ENCODE measurements at places on chromosomes 1 and 21.

DNA sequence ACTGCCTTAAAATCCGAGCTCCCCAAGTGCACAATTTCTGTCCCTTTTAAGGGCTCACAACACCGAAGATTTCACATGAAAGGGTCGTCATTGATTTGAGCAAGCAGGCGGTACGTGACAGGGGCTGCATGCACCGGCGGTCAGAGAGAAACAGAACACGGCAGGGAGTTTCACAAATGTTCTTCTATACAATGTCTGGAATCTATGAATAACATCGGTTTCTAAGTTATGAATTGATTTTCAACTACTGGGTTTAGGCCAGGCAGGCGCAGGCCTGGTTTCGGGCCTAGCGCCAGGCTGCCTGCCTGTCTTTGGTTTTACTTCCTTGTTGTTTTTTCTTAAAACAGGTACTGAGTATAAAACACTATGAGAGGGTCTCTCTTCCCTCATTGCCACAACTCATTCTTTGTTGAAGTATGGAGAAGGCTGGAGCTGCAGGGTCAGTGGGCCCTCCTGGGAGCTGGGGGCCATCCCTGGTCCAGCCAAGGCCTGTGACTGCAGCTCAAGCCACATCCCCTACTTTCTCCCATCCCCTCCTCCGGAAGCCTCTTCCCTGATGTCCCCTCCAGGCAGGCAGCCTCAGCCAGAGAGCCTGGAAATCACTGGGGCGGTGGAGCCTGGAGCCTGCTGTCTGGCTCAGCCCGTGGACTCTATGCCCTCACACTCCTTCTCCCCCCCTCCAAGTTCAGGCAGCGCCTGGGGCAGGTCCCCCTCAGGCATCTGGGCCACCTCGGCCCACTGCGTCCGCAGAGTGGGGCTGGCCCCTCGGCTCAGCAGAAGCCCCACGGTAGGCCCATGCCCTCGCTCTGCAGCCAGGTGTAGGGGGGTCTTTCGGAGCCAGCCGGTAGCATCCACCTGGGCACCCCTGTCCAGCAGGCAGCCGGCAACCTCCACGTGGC is 2.4 kb downstream of the ANKRD65 start:
- no peak for DNase-seq
- H3K4me1 ChIP-seq = peaks cover 34% of the 10 kb centered on the region
- H3K27me3 ChIP-seq = no peaks in the 10 kb centered on the region
- H3K27ac ChIP-seq = no peak overlapping the region

GRCh38 chr1:186327331-186327730 is 47.7 kb downstream of the TPR start:
- no peak overlapping the region for H3K27ac ChIP-seq
- no peak overlapping the region for H3K4me3 ChIP-seq
- peaks cover 20% of the 10 kb centered on the region for H3K36me3 ChIP-seq
- no peak for DNase-seq
- H3K4me1 ChIP-seq = no peaks in the 10 kb centered on the region

DNA sequence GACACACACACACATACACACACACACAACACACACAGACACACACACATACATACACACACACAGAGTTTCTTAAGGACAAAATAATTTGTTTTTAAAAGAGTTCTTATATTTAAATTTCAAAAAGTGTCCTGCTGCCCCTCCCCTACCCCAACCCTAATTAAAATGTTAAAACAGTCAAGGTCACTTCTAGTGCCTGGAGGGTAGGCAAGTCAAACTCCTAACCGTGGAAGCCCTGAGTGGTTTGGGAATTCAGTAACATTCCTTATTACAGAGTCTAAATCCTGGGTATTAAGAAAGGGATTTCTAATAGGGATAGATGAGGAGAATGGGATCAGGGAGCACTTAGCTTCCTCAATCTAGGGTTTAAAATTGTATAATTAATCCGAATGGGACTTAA is 403.6 kb upstream of the NFIA start:
- no peaks in the 10 kb centered on the region for H3K4me1 ChIP-seq
- H3K27me3 ChIP-seq = no peaks in the 10 kb centered on the region
- no peak for DNase-seq
- no peak overlapping the region for H3K4me3 ChIP-seq
- no peaks in the 10 kb centered on the region for H3K36me3 ChIP-seq

DNA sequence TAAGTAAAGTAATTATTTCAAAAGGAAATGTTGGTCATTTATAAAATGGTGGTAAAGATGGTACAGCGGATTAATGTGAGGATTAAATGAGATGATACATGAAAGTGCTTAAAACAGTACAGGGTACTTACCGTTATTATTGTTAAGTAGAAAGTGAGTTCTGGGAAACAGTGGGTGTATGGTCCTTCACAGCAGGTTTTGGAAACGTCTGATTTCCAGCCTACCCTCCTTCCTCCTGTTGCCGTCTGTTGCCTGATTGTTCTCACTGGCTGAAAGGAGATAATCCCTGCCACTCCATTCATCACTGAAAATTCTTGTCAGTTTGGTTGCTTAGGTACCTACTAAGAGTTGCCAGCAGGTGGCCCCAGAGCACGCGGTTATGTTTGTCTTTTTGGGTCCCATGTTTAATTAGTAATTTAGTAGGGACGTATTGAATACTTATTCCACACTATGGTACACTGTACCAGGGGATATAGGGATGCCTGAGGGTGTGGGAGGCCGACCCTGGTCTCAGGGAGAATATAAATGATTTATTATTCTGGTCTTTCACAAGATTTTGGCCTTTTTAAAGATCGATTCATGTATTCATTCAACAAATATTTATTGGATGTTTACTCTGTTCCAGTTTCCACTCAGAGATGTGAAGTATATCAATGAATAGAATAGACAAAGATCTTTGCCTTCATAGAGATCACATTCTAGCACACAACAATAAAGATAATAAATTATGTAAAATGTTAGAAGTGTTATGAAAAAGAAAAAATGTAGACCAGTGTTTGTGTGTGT is 30.8 kb upstream of the RPTN start:
- H3K27ac ChIP-seq = no peak overlapping the region
- peak; percentile 84 for DNase-seq
- no peak overlapping the region for H3K4me3 ChIP-seq
- H3K27me3 ChIP-seq = no peaks in the 10 kb centered on the region
- H3K36me3 ChIP-seq = no peaks in the 10 kb centered on the region
- no peaks in the 10 kb centered on the region for H3K4me1 ChIP-seq

- peaks cover 19% of the 10 kb centered on the region for H3K4me1 ChIP-seq
- H3K36me3 ChIP-seq = no peaks in the 10 kb centered on the region
- H3K27ac ChIP-seq = no peak overlapping the region
- no peaks in the 10 kb centered on the region for H3K27me3 ChIP-seq
- no peak for DNase-seq
- no peak overlapping the region for H3K4me3 ChIP-seq
Observed at GRCh38 chr21:46151261-46151988, 4.0 kb downstream of the FTCD start.

- no peak overlapping the region for H3K27ac ChIP-seq
- H3K4me3 ChIP-seq = no peak overlapping the region
- no peaks in the 10 kb centered on the region for H3K36me3 ChIP-seq
- no peak for DNase-seq
- no peaks in the 10 kb centered on the region for H3K4me1 ChIP-seq
Observed at GRCh38 chr1:77768006-77768405, 8.4 kb upstream of the USP33 start.

DNA sequence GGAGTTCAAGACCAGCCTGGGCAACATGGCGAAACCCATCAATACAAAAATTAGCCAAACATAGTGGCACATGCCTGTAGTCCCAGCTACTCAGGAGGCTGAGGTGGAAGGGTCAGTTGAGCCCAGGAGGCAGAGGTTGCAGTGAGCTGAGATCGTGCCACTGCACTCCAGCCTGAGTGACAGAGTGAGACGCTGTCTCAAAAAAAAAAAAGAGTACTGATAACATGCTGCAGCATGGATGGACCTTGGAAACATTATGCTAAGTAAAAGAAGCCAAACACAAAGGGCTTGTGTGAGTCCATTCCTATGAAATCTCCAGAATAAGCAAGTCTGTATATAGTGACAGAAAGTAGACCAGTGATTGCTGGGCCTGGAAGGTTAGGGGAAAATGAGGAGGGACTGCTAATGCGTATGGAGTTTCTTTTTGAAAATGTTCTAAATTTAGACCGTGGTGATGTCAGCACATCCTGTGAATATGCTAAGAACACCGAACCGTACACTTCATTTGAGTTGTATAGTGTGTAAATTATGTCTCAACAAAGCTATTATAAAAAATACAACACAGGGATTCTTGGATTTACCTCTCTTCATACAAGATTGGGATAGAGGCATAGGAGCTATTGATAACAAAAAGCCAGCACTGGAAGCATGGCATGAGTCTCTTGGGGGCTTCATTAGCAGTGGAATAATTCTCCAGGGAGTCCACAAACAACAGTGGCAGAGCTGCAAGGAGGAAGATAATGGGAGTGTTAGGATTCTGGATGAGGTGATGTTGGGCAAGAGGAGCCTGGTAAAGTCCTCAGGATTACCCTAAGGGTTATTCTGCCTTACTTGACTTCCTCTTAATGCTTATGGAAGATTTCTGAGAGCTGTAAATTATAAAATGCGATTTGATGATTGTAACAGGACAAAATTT is 73.5 kb downstream of the TTC3 start:
- no peak for DNase-seq
- peaks cover 9% of the 10 kb centered on the region for H3K36me3 ChIP-seq
- no peaks in the 10 kb centered on the region for H3K4me1 ChIP-seq
- no peak overlapping the region for H3K4me3 ChIP-seq
- no peaks in the 10 kb centered on the region for H3K27me3 ChIP-seq

DNA sequence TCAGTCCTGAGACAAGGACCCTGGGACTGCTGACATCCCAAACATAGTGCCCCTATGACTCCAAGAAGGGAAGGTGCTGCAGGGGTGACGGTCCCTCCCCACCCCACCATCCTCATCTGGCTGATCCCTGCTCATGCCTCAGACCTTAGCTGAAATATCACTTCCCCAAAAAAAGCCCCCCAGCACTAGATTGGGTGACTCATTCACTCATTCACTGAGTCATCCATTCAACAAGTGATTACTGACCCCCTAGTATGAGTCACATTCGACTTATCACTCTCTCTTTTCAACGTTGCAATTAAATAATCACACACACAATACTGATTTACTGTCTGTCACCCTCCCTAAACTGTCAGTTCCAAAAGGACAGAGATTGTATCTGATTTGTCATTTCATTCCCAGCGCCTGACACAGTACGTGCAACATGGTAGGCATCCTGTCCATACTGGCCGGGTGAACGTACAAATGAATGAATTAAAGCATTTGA is 48.6 kb downstream of the HIVEP3 start:
- no peaks in the 10 kb centered on the region for H3K27me3 ChIP-seq
- no peak overlapping the region for H3K4me3 ChIP-seq
- peaks cover 9% of the 10 kb centered on the region for H3K4me1 ChIP-seq
- no peak overlapping the region for H3K27ac ChIP-seq

DNA sequence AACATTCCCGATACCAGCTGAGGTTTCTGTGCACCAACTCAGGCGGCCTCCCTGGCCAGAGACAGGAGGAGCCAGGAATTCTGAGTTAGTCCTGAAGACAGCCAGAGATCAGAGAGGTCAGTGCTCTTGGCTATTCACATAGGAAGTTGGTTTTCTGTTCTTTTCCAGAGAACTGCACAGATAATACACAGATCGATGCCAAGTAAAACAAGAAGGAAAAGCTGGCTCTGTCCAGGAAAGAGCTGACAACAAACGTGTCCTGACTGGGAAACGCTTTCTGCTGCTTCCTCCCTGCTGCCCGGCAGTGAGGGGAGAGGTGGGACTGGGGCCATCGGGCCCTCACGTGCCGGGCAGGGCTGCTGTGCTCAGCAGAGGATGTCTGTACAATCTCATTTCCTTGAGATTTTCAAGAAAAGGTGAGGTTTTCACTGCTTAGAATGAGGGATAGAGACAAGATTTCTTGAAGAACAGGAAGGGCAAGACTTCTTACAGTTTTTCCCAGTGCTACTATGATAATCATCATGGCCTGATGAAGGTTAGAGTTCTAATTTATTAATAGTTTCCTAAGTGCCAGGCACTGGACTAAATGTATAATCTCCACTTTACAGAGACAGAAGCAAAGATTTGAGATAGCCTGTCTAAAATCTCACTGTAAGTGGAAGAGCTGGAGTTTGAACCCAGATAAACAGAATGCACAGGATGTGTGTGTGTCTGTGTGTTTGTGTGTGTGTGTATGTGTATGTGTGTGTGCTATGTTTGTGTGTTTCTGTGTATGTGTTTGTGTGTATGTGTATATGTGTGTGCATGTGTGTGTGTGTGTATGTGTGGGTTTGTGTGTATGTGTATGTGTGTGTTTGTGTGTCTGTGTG is 211.0 kb upstream of the RAB4A start:
- peaks cover 24% of the 10 kb centered on the region for H3K4me1 ChIP-seq
- peak; percentile 15 for DNase-seq
- H3K4me3 ChIP-seq = no peak overlapping the region
- no peaks in the 10 kb centered on the region for H3K27me3 ChIP-seq
- peak overlapping the region; percentile 48 for H3K27ac ChIP-seq

- DNase-seq = no peak
- no peak overlapping the region for H3K4me3 ChIP-seq
- no peaks in the 10 kb centered on the region for H3K27me3 ChIP-seq
Observed at GRCh38 chr1:202084791-202085681, 37.7 kb upstream of the GPR37L1 start.

DNA sequence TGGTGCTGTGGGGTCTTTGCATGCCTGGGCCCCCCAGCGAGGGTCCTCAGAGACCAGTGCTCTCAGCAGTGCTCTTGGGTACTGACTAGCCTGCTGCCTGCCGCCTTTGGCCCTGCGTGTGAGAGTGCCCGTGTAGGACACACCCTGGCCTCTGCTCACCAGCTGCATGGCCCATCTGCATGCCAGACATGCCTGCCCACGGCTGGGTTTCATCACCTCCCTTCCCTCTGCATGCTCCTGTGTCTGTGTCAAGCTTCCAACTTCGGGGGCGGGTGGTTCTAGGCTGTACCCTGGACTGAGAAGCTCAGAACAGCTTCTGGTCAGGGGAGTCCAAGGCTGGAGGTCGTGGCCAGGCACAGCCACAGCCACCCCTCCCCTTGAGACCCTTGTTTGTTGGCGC is 56.9 kb downstream of the PTPRF start:
- peak; percentile 62 for DNase-seq
- H3K4me3 ChIP-seq = no peak overlapping the region
- peaks cover 15% of the 10 kb centered on the region for H3K4me1 ChIP-seq
- no peaks in the 10 kb centered on the region for H3K27me3 ChIP-seq
- no peak overlapping the region for H3K27ac ChIP-seq
- peaks cover 70% of the 10 kb centered on the region for H3K36me3 ChIP-seq

GRCh38 chr1:33018112-33018511 is 18.6 kb downstream of the AK2 start:
- H3K4me1 ChIP-seq = peaks cover 5% of the 10 kb centered on the region
- no peak for DNase-seq
- peaks cover 30% of the 10 kb centered on the region for H3K36me3 ChIP-seq
